ENCODE measurements at places on chromosomes 2 and 18.

- H3K4me1 ChIP-seq, result no peaks in the 10 kb centered on the region
- no peak for DNase-seq
- no peaks in the 10 kb centered on the region for H3K36me3 ChIP-seq
These were observed 34.7 kb upstream of the MBP start for GRCh38 chr18:77167251-77167650.

DNA sequence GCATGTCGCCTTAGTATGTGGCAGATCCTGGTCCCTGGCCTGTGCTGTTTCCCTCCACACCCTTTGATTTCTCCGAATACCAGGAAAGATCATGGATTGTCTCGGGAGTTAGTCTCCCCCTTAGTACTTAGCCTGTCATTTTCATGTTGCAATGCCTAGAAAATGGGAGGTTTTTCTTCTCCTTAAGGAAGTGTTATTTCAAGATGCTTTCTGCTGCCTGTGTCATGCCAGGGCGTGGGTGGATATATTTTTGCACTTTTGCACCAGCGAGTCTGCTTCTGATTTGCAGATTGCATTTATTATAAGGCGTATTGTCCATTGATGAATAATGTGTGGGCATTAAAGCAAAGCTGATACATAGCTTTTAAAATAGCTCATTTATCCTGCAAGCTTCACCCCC is 223.5 kb downstream of the NEDD4L start:
- no peaks in the 10 kb centered on the region for H3K4me1 ChIP-seq
- no peak overlapping the region for H3K27ac ChIP-seq
- no peaks in the 10 kb centered on the region for H3K27me3 ChIP-seq

DNA sequence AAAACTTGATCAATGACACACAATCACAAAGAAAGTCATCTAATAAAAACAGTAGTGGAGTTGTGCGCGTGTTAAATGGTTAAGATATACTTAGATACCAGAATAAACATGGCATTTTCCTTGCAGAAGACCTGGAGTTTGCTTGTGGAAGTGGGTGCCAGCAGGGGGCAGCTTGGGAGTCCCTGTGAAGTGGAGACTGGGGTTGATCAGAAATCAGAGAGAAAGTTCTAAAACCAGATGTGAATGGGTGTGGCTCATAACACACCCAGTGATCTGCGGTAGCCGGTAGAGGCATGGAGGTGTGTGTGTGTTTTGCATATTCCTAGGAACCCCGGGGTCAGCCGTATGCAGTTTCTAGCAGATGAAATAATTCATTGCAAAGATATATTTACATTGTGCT is 300.1 kb upstream of the TRIB2 start:
- H3K4me1 ChIP-seq, result peaks cover 8% of the 10 kb centered on the region
- no peak for DNase-seq

DNA sequence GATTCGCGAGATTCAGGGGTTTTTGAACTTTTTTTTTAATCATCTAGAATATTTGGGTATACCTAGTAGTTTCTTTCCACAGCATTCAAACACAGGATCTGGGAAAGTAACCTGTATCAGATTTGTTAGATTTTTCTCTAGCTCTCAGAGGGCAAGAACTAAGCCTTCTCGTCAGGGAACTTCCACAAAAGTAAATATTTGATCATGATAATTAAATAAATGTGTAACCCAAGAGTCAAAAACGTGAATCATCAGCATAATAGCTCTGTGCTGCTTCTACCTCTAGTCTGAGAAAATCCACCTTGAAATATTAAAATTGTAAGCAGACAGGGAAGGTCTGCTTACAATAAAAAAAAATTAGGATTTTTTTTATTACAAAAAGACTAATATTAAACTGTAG is 225.7 kb upstream of the SPOPL start:
- H3K36me3 ChIP-seq, result no peaks in the 10 kb centered on the region
- peaks cover 12% of the 10 kb centered on the region for H3K4me1 ChIP-seq
- no peak overlapping the region for H3K27ac ChIP-seq
- DNase-seq, result no peak
- no peaks in the 10 kb centered on the region for H3K27me3 ChIP-seq

- H3K4me3 ChIP-seq, result no peak overlapping the region
- no peak for DNase-seq
- no peak overlapping the region for H3K27ac ChIP-seq
- no peaks in the 10 kb centered on the region for H3K36me3 ChIP-seq
- H3K4me1 ChIP-seq, result no peaks in the 10 kb centered on the region
These were observed 115.2 kb upstream of the KLHL29 start for GRCh38 chr2:23269747-23270146.

Measured in endodermal cell (in vitro differentiated cells).